Activated CD8-positive, alpha-beta memory T cell treated with anti-CD3 and anti-CD28 coated beads, Interleukin-2, amount 10 ng/mL, durations not matched to agents 7 days and 5 days (primary cell): ENCODE measurements at places on chromosomes 13 and 19.

DNA sequence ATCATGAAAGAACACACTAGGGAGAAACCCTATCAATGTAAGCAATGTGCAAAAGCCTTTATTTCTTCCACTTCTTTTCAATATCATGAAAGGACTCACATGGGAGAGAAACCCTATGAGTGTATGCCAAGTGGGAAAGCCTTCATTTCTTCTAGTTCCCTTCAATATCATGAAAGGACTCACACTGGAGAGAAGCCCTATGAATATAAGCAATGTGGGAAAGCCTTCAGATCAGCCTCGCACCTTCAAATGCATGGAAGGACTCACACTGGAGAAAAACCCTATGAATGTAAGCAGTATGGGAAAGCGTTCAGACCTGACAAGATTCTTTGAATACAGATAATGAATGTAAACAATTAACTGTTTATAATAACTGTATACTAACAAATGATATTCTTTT lies 15.0 kb upstream of the ZNF439 start:
- DNase-seq: no peak

GRCh38 chr13:27830010-27830409 lies 37.7 kb downstream of the GSX1 start:
- peak; percentile 54 for DNase-seq

GRCh38 chr19:55103190-55103589 lies 14.2 kb downstream of the PPP1R12C start:
- no peak for DNase-seq

- DNase-seq: no peak
Measured at GRCh38 chr13:77510156-77510555, 25.4 kb upstream of the SCEL start.

GRCh38 chr19:6752256-6753177 lies 13.0 kb downstream of the TRIP10 start:
- no peak for DNase-seq

DNA sequence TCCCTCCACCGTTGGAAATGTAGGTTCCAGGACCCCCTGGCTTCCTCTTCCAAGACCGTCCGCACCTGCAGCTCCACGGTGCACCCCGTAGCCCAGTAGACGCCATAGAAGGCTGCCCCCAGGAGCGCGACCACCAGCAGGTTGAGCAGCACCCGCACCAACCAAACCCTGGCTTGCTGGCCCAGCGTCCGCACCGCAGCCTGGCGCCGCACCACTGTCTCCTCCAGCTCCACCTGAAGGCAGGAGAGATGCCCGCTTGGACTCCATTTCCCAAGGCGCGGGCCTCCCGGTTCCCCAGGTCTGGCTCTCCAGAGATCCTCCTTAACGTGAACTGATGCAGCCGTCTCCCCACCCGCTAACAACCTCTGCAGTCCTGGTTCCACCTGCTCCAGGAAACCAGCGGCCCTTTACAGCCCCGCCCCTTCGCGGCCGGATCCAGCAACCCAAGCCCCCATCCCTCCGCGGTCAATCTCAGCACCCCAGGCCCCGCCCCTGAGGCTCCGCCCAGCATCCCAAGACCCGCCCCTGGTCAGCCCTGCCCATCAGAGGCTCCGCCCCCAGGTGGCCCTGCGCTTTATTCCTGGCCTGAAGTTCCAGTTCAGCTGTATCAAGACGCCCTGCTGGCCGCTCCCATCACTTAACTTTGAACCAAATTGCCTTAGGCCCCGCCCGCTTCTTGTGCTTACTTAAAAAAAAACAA lies 5.0 kb upstream of the LENG1 start:
- DNase-seq: peak; percentile 85

- no peak for DNase-seq
Measured at GRCh38 chr13:84978851-84979250, 820.4 kb downstream of the SLITRK6 start.

GRCh38 chr13:62173958-62174357 lies 758.3 kb upstream of the PCDH20 start:
- no peak for DNase-seq

- DNase-seq: peak; percentile 45
Measured at GRCh38 chr13:46961719-46962118, 64.9 kb upstream of the HTR2A start.

- DNase-seq: no peak
Measured at GRCh38 chr13:27794921-27795717, 2.8 kb downstream of the GSX1 start.

GRCh38 chr13:30865123-30866049 lies 40.7 kb upstream of the MEDAG start:
- peak; percentile 73 for DNase-seq

DNA sequence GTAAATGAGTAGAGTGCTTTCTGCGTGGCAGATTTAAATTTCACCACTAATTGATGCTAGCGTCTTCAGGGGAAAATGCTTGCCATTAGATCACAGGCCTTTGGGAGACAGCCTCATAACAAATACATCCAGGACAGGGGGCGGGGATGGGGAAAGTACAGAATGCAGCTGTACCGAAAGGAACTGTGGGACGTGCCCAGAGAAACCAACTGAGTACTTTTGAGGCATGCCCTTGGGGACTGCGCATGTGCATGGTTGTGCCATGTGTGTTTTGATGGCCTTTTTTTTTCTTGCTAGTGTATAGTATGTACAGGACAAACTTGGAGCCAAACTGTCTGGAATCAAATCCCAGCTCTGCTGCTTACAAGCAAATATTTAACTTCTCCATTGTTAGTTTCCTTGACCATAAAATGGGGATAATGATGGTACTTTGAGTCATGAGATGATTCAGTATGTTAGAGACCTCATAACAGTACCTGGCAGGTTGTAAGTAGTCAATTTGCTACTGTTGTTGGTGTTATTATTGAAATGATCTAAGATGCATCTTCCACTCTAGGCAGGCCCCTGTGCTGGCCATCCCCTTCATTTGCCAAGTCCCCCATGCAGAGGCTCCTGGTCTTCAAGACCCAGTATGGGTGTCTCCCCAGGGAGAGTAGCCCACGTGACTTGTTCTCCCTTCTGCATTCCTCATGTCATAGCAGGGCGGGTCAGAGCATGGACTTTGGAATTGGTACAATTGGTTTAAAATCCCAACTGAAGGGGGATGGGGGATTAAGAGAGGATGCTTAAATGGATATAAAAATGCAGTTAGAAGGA lies 68.3 kb upstream of the NPAS1 start:
- no peak for DNase-seq

DNA sequence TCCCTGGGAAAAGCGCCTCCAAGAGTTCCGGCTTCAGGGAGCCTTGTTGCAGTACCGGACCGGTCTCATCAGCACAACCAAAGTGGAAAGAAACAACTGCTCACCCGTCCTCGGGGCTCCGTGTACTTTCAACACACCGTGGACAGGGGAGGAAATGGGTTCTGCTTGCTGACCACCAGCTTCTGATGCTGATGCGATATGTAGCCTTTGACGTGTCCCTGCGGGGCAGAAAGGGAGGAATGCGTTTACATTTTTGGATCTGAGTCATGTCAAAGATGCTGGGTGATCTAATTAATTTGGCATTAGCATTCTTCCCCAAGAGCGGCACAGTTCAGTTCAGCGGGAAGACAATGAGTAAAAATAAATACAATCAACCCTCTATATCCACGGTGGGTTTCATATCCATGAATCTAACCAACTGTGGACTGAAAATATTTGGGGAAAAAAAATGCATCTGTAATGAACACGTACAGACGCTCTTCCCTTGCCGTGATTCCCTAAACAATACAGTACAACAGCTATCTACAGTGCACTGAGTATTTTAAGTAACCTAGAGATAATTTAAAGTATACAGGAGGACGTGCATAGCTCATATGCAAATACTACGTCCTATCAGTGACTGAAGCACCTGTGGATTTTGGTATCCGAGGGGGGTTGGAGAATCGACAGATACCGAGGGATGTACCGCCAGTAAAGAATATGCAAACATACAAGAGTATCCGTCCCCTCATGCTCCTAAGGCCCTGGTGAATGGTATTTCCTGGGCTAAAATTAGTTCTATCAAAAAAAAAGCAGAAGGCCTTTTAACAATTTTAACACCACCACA lies 19.8 kb downstream of the PROZ start:
- no peak for DNase-seq

DNA sequence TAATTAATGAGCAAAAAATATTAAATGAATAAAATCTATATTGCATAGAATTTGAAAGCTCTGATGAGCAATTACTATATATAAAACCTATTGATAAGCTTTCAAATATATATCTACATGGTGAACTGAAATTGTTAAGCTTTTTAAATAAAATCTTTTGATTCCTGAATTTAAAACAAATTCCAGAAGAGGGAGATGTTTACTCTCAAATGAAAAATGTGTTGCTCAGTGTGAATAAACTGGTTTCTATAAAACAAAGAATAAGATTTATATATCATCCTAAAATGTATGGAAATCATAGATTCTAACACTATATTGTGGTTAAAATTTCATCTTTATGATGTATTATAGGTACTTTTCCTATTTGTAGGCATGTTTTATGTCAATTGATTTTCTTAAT lies 171.5 kb upstream of the SLITRK6 start:
- DNase-seq: no peak

DNA sequence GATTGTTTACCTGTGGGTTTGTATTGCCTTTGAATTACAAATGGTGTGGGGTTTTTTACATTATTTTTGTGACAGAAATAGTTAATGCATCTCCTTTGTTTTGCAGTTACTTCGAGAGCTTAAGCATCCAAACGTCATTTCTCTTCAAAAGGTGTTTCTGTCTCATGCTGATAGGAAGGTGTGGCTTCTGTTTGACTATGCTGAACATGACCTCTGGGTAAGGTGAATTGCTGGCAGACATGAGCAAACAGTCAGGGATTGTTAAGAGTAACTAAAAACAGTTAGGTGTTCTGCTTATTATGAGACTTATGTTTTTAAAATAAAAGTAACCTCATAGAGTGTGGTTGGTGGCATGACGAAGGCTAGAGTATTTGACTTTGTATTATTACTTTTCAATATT lies 95.0 kb downstream of the CDK8 start:
- DNase-seq: no peak

- DNase-seq: no peak
Measured at GRCh38 chr13:26949701-26950502, 189.3 kb upstream of the GPR12 start.

DNA sequence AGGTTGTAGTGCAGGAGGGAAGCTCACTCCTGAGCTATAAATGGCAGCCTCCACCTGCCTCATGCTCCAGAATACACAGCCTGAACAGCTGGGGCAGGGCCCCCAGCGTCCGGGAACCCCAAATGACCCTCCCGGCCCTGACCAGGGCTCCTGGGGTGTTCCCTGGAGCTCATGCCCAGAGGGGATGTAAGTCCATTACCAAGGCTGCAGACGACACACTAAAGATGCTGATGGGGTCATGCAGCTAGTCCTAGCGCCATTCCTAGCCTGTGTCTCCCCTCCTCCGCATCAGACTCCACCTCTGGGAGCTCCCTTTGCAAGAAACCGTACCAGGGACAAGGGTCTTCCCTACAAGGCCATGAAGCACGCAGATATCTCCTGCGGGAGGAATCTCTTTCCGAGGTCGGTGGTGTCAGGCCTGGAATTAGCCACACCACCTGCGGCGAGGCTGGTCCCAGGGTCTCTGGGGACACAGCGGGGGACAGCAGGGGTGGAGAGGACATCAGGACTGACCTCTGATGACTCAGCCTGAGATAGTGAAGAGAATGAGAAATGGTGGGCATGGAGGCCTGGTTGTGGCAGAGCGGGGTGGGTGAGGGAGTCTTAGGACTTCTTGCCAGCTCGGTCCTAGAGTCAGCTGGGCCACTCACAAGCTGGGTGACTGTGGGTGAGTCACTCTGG lies 11.9 kb upstream of the TPM4 start:
- DNase-seq: no peak

GRCh38 chr19:33685541-33685940 lies 63.8 kb downstream of the CHST8 start:
- no peak for DNase-seq

DNA sequence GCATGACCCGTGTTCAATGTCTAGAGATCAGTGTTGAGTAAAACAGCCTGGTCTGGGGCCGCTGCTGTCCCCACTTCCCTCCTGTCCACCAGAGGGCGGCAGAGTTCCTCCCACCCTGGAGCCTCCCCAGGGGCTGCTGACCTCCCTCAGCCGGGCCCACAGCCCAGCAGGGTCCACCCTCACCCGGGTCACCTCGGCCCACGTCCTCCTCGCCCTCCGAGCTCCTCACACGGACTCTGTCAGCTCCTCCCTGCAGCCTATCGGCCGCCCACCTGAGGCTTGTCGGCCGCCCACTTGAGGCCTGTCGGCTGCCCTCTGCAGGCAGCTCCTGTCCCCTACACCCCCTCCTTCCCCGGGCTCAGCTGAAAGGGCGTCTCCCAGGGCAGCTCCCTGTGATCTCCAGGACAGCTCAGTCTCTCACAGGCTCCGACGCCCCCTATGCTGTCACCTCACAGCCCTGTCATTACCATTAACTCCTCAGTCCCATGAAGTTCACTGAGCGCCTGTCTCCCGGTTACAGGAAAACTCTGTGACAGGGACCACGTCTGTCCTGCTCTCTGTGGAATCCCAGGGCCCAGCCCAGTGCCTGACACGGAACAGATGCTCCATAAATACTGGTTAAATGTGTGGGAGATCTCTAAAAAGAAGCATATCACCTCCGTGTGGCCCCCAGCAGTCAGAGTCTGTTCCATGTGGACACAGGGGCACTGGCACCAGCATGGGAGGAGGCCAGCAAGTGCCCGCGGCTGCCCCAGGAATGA lies 1.5 kb upstream of the CEACAM5 start:
- peak; percentile 77 for DNase-seq

- no peak for DNase-seq
Measured at GRCh38 chr13:98405107-98405571, 171.8 kb downstream of the STK24 start.

GRCh38 chr19:46303322-46303690 lies 6.5 kb downstream of the HIF3A start:
- DNase-seq: no peak

DNA sequence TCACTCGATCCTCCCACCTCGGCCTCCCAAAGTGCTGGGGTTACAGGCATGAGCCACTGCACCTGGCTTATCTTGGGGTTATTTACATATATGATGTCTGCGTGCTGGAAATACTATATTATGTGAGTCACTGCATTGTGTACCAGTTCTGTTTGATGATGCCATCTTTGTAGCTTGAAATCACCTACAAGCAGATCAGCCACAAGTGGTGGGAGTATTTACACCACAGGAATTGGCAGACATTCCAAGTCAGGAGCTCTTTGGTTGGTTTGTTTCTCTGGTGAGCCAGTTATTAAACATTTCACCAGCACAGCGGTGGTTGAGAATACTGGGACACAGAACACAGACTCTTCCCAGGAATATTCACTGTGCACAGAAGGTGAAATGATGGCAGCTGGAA lies 4.5 kb upstream of the TIMM44 start:
- DNase-seq: no peak

- no peak for DNase-seq
Measured at GRCh38 chr19:29807178-29807577, 4.6 kb upstream of the CCNE1 start.

DNA sequence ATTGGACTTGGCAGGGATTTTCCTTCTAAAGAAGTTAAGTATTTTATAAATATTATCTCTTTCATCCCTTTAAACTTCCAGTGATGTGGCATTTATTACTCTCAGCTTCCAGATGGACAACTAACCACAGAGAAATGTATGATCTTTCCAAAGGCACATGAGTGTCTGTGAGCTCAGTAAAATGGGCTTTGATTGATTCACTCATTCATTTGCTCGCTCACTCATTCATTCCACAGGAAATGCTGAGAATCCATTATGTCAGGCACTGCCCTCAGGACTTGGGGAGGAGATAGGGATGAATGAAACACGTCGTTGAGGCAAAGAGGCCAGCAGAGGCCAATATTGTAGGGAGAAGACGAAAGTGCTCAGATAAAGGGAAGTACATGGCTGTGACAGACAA lies 359.3 kb downstream of the EFNB2 start:
- DNase-seq: no peak
